NB4 (cell line): ENCODE measurements at places on chromosomes 5 and 9.

- DNase-seq, result no peak
These were observed 332.6 kb downstream of the CCDC171 start for GRCh38 chr9:15885464-15885863.

DNA sequence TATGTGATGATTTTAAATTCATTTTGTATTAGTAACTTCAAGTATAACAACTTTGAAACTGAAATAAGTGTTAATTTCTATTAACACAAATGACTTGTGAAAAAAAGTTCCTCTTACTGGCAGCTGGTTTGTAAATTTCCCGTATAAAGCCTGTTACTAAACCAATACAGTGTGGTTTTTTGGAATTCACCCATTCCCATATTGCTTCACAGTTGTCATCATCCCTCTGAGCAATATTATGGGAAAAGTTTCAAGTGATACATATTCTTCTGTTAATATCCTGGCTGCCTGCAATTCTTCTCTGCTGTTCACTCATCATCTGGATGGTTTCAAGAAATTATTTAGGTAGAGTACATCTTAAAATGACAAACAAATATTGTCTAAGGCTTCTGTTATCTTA is 1185.1 kb upstream of the C9orf72 start:
- DNase-seq, result no peak

DNA sequence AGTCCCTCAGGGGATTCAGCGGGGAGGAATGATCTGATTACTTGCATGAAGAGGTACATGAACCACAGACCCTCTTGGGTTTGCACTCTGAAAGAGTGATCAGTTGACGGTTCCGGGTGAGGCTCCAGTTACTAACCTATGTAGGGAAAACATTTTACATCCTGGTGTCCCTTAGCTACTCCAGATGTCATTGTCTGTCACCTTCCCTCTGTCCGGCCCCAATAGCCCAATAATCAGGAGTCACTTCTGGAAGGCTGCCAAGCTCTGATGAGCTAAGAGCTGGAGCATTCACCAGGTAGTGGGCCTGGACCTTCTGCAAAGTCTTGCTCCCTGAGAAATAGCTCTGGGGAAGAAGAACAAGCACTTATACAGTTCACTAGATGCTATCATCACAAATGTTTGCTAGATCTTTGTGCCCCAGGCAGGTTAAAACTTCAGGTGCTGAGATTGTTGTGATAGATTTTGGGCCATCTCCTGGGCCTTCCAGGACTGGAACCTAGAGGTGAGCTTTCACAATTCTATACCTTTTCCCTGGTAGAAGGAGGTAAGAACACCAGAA is 64.5 kb downstream of the ENTREP1 start:
- no peak for DNase-seq

- DNase-seq, result no peak
These were observed 7.1 kb upstream of the CORO2A start for GRCh38 chr9:98199388-98200033.

- peak; percentile 15 for DNase-seq
These were observed 30.4 kb downstream of the RNF145 start for GRCh38 chr5:159178978-159179377.

- DNase-seq, result peak; percentile 44
These were observed 225.7 kb upstream of the KLF9 start for GRCh38 chr9:70639853-70640814.

- no peak for DNase-seq
These were observed 974 bp downstream of the HEMGN start for GRCh38 chr9:97936998-97937397.

- DNase-seq, result no peak
These were observed 40.2 kb downstream of the SLC1A3 start for GRCh38 chr5:36646507-36647023.

GRCh38 chr5:174654442-174654841 is 69.9 kb upstream of the MSX2 start:
- DNase-seq, result no peak

DNA sequence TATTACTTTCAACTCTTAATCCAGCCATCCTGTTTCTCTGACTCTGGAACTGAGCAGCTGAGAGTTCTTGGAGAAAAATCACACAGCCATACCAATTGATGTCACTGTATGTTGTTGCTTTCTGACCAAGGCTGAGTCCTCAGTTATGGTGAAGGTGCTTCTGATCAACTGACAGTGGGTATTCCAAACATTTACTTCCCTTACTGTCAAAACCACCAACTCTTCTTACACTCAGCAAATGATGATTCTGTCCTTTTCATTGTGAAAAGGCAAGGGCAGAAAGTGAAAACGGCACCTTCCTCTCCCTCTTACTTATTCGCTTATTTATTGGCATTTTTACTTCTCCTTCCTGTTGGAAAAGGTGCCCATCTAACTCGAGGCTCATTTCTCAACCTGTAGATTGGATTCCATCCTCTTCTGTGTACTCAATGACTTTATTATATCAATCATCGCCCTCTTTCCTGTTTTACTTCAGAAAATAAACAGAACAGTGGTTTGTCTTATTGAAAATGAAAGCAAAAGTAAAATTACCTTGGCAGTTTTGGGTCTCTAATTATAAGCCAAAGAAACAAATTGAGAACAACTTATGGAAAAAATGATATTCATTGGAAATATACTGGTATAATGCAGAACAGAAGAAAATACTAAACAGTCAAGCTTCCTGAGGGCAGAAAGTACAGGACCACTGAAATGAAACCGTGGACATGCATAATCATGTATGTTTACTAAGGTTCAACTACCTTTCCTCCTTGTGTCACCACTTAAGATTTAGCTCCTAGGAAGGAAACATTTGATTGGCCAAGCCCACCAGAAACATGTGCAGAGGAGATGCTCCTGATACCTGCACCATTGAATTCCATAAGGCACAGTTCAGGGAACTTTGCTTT is 104.5 kb upstream of the CHD1 start:
- no peak for DNase-seq

GRCh38 chr5:168790002-168790635 is 211.0 kb upstream of the PANK3 start:
- peak; percentile 32 for DNase-seq

DNA sequence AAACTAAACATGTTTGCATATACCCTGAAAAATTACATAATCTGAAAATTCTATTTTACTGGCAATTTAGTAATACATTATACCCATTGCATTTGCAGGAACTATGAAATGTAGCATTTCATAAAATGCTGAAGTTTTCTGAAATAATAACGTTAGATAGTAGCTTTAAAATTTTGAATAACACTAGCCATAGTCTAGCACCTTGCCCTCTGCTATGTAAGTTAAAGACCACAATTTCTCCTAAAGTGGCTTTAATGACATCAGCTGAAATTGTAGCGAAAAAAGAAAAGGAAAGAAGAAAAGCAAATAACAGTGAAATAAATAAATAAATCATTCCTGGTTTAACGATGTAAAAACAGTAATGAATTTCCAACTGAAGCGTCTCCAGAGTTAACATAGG is 172.8 kb upstream of the RASA1 start:
- no peak for DNase-seq

DNA sequence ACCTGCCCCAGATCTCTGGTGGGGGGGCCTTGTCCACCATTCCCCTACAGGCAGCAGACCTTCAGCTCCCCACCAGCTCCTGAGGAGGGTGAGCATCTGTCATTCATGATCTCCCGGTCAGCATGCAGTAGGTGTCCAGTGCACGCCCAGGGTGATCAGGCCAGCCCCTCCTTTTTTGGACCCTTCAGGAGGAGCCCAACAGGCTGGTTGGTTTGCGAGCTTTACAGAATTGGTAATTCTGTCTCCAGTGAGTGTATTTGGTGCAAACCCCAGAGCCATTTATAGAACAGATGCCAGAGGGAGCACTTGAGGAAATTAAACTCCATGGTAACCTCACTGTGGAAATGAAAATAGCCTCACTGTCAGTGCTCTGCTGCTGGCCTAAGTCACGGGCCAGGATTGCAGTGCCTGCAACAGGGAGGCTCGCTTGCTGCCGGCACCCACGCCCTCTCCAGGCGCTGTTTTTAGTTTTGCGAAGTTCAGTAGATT is 23.4 kb downstream of the WNK2 start:
- DNase-seq, result no peak

- no peak for DNase-seq
These were observed 256.9 kb upstream of the RASA1 start for GRCh38 chr5:87010736-87011135.

DNA sequence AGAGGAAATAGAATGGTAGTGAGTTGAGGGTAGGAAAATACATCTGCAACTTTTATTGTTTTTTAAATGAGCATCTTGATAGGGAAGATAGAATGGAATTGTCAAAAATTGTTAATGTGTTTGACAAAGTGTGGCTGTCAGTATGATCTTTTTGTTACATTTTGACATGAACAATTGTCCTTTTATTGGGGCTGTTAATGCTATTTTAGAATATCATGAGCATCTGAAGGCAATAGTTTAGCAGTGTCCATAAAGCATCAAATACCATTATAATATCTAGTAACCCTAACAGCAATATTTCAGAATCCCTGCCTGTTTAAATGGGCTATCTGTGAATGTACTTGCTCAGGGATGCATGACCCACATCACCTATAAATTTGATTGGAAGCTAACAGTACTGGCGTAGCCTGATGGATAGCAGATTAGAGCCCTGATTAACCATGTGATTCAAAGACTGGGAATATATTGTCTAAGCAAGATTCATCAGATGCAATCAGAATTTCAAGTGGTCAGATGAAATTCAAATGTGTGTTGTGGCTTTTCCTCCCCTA is 37.8 kb downstream of the TLE4 start:
- DNase-seq, result no peak

- no peak for DNase-seq
These were observed 53.0 kb downstream of the ENTREP1 start for GRCh38 chr9:69377981-69378380.

DNA sequence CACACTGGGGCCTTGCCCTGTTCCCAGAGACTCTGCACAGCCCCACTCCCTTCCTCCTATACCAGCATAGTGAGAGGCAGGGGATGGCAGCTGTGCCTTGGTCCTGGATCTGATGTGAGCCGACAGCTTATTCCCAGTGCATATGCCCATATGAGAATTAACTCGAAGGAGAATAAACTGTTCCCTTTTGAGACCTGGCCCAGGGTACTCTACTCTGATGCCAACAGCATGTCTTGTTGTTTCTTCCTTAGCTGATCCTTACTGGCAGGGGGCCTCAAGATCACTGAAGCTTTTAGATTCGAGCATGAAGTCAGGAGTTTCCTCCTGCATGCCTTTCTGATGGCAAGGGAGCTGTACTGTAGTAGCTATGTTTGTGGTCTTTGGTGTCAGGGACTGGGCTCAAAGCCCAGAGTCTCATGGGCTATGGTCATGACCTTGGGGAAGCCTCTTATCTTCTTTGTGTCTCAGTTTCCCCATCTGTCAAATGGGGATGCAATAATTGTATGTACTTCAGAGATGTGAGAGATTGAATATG is 57.1 kb downstream of the DOCK2 start:
- DNase-seq, result no peak
